ENCODE measurements at places on chromosomes 1 and 21.

DNA sequence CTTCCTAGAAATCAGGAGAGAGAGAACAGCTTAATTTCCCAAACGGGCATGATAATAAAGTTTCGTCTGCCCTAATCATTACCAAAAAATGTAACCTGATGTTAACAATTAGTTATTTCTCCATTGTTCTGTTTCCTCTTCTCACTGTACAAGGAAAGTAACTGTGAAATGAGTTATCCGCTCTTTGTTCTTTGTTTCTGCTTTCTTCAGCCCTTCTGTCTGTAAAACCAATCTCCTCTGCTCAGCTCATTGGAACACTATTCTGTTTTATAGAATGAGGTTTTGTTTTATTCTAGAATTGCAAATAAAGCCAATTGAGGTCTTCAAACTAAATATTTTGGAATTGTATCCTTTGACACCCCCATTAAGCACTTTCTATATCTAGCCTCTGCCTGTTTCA, 8.8 kb upstream of the THEM4 start:
- DNase-seq = no peak

GRCh38 chr21:35942211-35943144, 117.8 kb downstream of the SETD4 start:
- DNase-seq = no peak

- no peak for DNase-seq
Measured at GRCh38 chr1:229003233-229004031, 267.5 kb upstream of the RAB4A start.

- DNase-seq = no peak
Measured at GRCh38 chr1:94358630-94359599, 59.3 kb upstream of the ABCD3 start.

- no peak for DNase-seq
Measured at GRCh38 chr1:47627016-47627415, 189.2 kb downstream of the FOXD2 start.

GRCh38 chr1:16920951-16921350, 780 bp upstream of the CROCC start:
- DNase-seq = no peak

- DNase-seq = no peak
Measured at GRCh38 chr1:41006942-41007865, 14.3 kb downstream of the SLFNL1 start.

- DNase-seq = no peak
Measured at GRCh38 chr1:172401892-172402291, 18.6 kb upstream of the C1orf105 start.

DNA sequence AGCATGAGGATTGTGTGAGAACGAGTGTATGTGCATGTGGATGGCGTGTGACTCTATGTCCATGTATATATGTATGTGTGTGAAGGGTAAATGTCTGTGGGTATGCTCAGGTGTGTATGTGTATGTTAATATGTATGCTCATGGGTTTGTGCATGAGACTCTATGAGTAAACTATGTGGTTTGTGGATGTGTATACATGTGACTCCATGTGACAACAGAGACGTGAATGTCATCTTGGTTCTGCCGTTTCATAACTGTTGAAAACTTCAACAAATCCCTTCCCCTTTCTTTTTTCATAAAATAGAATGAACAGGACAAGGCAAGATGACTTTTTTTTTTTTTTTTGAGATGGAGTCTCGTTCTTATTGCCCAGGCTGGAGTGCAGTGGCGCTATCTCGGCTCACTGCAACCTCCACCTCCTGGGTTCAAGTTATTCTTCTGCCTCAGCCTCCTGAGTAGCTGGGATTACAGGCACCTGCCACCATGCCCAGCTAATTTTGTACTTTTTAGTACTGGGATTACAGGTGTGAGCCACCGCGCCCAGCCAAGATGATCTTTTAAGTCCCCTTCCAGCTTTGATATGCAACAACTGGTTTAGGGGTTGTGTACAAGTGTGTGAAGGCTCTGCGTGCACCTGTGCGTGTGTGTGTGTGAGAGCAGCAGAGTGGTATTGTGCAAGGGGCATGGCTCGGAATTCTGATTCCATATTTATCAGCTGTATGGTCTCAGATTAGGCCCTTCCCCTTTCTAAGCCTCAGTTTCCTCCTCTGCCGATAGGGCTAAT, 106.3 kb downstream of the EBNA1BP2 start:
- DNase-seq = no peak

DNA sequence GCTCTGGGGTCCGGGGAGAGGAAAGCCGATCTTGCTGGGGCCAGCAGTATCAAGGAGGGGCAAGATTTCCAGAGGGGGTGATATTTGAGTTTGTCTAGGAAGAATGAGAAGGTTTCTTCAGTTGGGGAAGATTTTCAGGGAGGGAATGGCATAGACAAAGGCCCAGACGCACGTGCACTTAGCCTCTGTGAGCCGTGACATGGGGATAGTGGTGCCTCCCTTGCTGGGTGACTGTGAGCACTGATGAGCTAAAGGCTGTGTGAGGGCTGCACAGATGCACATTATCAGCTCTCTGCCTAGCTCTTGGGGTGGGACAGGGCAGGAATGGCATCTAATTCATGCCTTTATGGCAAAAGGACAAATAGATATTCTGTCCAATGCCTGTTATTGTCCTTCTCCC, 1.8 kb downstream of the CDCP2 start:
- no peak for DNase-seq
